ENCODE measurements at places on chromosomes 1 and 21.

- no peak for DNase-seq
Measured at GRCh38 chr1:246434335-246434734, 72.7 kb downstream of the SMYD3 start.

DNA sequence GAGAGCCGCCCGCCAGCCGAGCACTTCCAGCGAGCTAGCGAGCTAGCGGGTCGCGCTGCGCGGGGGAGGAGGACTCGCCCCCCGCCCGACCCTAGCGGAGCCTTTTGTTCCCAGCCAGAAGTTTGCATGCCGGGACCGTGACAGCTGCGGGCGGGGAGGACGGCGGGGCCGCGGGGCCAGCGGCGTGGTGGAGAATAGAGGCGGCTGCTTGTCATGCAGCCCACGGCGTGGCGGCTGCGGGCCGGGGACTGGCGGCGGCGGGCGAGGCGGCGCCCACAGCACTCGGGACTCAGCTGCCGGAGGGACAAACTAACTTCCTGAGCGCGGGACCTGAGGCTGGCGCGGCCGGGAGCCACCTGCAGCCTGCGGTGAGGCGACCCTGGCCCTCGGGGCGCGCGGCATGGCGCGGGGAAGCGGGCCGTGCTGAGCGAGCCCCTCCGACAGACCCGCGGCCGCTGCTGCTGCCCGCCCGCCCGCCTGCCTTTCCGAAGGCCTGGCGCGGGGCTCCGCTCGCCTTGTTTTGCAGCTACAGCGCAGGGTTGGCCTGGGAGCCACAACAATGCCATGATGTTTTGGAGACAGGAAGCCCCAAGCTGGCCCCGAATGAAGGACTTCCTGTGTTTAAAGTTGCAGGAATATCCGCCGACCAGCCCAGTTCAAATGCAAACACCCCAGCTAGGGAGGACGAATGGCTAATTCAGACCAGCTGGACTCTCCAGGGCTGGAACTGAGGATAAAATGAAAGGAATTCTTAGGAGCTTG is 82.2 kb upstream of the BMP8A start:
- DNase-seq = peak; percentile 26

DNA sequence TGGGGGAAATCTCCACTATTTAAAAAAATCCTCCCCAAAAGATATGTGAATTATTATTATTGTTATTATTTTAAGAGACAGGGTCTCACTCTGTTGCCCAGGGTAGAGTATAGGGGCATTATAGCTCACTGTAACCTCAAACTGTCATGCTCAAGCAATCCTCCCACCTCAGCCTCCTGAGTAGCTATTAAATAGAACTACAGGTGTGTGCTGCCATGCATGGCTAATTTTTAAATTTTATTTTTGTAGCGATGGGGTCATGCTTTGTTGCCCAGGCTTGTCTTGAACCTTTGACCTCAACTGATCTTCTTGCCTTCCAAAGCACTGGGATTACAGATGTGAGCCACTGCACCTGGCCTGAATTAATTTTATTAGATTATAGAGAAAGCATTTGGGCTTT is 116.8 kb downstream of the RABGAP1L start:
- DNase-seq = no peak

DNA sequence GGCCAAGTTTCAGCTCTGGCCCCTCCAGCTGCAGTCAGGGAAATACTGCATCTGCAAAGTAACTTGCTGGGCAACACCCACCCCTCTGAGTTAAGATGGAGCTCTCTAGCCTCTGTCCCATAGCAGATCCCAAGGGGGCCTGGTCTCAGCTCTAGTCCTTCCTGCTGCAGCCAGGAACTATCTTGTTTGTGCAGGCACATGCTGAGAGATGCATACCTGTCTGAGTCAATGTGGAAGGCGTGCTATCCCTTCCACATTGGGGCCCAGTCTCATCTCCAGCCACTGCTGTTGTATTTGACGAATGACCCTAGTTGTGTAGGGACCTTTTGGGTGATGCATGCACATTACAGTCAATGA is 76.4 kb downstream of the CTH start:
- no peak for DNase-seq

GRCh38 chr1:67647036-67647798 is 37.8 kb upstream of the GADD45A start:
- no peak for DNase-seq

DNA sequence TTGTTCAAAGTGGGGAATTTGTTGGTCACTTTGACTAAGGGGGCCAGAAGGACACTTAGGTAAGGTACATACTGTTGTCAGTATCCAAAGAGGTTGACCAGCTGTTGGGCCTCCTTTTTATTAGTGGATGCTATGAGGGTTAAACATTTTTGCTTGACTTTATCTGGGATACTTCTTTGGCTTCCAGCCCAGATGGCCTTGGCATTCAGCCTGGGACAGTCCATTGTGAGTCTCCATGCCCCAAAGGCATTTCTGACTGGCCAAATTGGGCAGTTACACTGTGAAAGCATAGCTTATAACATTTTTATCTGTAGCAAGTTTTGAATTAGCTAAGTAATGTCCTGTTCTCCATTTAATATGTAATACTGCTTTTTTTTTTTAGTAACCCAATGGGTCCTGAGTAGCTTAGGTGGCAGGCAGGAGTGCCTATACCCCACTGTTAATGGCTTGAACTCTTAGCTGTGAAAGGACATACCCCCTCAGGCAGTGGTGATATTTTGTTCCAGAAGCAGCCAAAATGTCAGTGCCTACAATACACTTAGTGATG is 35.4 kb upstream of the CD1D start:
- DNase-seq = no peak

DNA sequence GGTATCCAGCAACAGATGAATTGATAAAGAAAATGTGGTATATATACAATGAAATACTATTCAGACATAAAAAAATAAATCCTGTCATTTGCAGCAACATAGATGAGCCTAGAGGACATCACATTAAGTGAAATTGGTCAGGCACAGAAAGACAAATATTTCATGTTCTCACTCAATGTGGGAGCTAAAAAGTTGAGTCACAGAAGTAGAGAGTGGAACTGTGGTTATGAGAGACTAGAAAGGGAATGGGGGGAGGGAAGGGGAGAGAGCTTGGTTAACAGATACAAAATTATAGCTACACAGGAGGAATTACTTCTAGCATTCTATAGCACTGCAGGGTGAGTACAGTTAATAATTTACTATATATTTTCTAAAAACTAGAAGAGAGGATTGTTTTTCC is 37.1 kb upstream of the SERPINC1 start:
- DNase-seq = no peak

DNA sequence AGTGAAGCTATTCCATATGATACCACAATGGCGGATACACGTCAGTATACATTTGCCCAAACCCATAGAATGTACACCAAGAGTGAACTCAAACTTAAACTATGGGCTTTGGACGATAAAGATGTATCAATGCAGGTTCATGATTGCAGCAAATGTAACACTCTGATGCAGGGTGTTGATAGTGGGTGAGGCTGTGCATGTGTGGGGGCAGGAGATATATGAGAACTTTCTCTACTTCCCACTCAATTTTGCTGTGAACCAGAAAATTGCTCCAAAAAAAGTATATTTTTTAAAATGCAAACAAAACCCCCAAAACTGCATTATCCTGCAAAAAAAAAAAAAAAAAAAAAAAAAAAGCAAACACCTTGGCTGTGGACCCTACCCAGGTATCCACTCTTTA is 3.4 kb downstream of the ATP1A2 start:
- DNase-seq = no peak

GRCh38 chr1:162003061-162003829 is 20.4 kb downstream of the OLFML2B start:
- no peak for DNase-seq

DNA sequence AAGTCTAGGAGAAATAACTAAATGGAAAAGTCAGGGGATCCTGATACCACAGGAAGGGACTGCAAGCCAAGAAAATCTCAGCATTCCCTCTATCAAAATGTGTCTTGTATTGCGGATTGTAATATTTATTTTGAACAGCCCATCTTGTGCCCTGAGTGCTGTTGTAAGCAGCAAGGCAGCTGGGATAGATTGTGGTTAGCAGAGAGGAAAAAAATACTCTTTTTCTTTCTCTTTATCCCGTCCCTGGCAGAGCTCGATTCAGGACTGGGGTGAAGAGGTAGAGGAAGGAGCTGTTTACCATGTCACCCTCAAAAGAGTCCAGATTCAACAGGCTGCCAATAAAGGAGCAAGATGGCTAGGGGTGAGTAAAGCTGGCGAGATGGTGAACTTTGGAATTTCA is 1.2 kb downstream of the RGL1 start:
- DNase-seq = no peak

DNA sequence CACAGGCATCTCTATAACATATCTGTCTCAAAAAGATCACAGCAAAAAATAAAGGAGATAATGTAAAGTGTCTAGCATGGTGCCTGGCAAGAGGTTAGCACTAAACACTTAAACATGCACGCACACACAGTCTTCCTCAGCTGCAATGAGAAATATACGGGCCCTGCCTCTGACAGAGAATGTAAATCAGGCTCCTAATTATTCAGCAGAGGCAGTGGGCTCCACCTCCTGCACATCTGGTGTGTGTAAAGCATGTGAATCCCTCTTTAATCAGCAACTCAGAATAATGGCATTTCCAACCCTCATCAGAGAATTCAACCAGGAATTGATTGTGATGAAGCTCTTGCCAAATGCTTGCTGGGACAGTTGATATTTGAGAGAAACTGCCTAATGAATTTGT is 85.6 kb upstream of the KCNA3 start:
- no peak for DNase-seq

GRCh38 chr1:213284626-213285025 is 233.6 kb downstream of the RPS6KC1 start:
- DNase-seq = no peak

DNA sequence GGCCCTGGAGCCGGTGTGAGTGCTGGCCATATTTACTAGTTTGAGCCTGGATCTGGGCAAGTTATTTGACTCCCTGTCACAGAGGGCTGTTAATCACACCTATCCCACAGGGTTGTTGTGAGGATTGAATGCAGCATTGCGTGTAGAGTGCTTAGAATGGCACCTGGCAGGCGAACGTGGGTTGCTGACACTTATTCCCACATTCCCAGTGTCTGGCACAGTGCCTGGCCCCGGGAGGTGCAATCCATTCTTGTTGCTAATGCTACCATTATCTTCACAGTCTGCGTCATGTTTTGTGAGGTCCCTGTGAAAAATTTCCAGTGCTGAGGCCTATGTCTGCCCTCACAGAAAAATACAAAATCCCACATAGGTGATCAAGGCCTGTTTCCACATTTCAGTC is 66.1 kb downstream of the CD2 start:
- DNase-seq = no peak

Data from activated B cell treated with CpG ODN at 0.5 μM for 24 hours (primary cell).